ENCODE measurements at places on chromosomes 12 and 14.

DNA sequence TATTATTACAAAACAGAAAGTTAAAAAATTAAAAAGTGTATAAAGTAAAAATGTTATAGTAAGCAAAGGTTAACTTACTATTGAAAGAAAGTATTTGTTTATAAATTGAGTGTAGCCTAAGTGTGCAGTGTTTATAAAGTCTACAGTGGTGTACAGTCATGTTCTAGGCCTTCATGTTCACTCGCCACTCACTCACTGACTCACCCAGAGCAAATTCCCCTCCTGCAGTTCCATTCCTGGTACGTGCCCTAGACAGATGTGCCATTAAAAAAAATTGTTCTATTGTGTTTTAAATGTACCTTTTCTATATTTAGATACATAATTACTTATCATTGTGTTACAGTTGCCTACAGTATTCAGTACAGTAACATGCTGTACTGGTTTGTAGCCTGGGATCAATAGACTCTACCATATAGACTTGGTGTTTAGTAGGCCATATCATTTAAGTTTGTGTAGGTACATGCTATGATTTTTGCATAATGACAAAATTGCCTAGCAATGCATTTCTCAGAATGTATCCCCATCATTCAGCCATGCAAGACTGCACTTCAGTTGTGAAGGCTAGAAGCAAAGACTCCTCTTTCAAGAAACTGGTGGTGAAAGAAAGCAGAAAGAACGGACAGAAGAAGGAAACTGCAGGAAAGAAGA lies 100.6 kb downstream of the DACT1 start:
- no peak for DNase-seq

- DNase-seq, result no peak
These were observed 394.8 kb downstream of the LRFN5 start for GRCh38 chr14:42001431-42001830.

- DNase-seq, result no peak
These were observed 198.7 kb downstream of the SYT1 start for GRCh38 chr12:79063258-79063657.

DNA sequence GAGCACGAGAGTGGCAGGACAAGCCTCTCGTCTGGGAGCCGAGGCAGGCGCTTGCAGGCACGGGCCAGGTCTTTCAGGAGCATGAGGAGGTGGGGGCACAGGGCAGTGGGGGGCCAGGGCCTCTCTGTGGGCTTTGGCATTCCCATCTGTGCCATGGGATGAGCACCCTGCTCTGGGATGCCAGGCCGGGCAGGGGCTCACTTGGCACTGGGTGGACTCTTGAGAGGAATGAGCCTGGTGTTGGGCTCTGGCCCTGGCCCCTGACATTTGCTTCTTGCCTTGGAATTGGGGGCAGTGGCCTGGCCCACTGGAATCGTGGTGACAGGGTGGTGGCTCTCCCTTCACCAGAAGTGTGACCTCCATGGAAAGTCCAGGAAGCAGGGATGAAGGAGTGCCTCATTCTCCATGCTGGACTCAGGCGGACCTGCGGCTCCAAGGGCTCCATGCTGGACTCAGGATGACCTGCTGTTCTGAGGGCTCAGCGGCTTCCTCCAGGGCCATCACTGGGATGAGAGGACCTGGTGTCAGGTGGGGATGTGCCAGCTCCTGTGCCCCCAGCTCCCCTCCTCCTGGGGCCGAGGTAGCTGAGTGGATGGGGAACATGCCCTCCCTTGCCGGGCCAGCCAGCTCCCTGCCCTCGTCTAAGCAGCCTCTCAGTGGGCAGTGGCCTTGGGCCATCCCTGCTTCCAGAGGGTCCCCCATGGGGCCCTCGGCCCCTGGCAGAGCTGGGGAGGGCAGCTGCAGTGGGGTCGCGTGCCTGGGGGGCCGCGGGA lies 220.3 kb downstream of the KIF26A start:
- peak; percentile 20 for DNase-seq

DNA sequence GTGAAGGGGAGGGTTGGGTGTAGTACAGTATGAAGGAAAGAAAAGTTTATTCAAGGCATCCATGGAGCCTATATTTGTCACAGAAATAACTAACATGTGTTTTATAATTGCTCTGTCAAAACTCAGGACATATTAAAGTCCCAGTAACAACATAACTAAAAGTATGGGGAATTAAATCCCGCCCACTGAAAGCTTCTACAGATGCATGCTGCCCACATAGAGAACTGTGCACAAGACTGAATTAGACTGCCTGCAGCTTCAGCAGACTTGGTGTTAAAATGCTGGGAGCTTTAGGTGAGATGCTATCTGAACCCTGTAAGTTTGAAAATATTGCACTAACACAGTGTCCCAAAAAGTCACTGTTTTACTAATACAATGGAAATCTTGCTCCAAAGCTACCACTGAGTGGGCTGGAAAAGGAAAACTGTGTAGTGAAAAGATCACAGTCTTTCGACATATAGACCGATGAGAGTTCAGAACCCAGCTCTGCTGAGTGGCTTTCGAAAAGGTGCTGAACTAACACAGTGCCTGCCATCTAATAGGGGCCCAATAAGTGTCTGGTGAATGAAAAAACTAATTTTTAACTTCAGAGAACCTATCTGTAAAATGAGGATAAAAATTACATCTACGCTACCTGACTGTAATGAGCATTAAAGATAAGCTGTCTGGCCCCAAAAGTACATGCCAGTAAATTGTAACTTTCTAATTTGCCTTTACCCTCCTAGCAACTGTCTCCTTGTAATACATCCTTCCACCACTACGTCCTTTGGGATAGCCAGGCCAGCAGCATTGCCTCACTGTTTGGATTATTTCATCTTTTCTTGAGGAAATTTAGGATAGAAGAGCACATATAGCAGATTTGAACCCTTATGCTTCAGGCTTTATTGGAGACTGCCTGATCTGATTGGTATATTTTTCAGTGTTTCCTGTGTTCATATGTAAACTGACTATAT lies 237.6 kb downstream of the BCAT1 start:
- DNase-seq, result no peak

- no peak for DNase-seq
These were observed 192.1 kb downstream of the TMEM132C start for GRCh38 chr12:128459067-128459466.

All from activated naive CD4-positive, alpha-beta T cell treated with anti-CD3 and anti-CD28 coated beads, Interleukin-2, amount 10 ng/mL, durations not matched to agents 7 days and 5 days (primary cell).